ENCODE measurements at places on chromosomes 7 and 10.

- DNase-seq: no peak
Observed at GRCh38 chr7:155590215-155591018, 44.1 kb upstream of the CNPY1 start.

GRCh38 chr7:45193828-45194227 lies 36.2 kb downstream of the RAMP3 start:
- DNase-seq: no peak

GRCh38 chr10:110827410-110827809 lies 44.3 kb upstream of the PDCD4 start:
- DNase-seq: no peak

DNA sequence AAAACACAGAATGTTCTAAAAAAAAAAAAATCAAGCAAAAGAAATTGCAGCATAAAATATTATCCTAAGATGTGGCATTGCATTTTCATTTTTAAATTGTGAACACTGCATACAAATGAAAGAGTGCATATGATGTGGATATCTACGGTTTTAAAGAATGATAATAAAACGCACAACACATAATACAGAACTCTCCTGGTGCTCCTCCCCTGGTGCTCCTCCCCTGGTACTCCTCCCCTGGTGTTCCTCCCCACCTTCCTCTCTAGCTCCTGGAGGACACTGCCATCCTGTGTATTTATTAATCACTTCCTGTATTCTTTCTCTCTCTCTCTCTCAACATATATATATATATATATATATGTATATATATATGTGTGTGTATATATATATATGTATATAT lies 100.1 kb downstream of the SLC37A3 start:
- DNase-seq: no peak

DNA sequence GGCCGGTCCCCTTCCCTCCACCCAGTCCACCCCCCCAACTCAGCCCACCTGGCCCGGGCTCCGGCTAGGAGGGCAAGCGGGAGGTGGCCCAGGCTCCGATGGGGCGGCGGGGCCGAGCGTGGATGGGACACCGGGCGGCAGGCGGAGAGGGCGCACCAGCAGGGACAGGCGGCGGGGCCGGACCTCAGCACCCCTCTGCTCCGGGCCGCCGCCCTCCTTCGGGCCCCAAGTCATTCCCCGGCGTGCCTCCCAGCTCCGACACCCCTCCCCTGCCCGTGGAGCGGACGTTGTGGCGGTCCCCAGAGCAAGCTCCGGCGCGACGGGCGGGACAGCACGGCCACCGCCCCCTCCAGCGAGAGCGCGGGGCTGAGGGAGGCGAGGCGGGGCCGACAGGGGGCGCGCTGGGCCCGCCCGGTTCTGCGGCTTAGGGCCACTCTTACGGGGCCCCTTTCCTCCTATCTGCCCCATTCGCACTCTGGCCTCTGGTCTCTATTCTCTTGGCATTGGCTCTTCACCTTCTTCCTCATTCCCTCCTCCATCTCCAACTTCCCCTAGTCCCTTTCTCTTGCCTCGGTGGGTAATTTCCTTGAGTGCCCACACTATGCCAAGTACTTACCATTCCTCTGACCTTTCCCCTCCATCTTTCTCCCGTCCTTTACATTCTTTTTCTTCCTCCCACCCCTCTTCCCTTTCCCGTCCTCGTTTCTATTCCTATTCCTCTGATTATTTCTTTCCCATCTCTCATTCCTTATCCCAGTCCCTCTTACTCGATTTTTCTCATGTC lies 701 bp upstream of the GBX1 start:
- no peak for DNase-seq

DNA sequence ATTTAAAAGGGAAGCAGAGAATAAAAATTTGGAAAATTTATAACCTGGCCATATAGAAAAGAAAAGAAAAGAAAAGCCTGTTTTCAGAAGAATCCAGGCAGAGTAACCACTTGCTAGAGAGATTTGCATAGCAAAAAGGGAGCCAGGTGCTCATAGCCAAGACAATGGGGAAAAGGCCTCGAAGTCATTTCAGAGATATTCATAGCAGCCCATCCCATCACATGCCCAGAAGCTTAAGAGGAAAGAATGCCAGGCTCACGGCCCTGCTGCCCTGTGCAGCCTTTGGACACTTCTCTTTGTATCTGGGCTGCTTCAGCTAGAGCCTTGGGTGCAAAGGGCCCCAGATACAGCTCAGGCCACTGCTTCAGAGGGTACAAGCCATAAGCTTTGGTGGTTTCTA lies 159.8 kb downstream of the CCDC7 start:
- DNase-seq: no peak

- no peak for DNase-seq
Observed at GRCh38 chr7:155667241-155667829, 22.9 kb downstream of the RBM33 start.

GRCh38 chr7:155980841-155981240 lies 168.6 kb upstream of the SHH start:
- DNase-seq: no peak

DNA sequence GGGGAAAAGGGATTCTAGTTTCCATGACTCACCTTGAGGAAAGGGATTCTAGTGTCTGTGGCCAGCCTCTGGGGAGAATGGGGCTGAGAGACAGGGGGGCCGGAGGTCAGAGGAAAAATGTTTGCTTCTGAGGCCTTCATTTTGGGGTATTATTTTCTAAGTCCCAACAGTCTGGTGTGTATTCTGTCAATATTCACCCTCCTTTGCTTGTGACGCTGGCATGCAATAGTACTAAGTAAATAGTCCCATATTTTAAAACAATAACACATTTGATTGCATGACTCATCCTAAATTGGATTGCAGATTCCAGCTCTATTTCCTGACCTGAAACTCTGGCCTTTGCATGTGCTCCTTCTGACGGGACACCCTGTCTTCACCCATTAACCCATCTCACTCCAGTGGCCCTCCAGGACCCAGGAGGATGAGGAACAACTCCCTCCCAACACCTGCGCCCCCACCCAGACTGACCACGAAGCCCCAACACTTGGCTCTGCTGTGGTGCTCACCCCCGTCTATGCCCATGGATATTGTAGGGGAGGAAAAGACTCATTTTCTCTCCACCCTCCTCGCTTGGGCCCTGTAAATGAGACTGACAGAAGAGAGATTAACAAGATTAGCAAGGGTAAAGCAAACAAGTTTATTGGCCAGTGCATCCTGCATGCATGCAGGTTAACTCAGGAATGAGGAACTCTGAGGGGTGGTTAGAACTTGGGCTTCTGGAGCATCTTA lies 495.6 kb upstream of the KLF6 start:
- DNase-seq: no peak

- no peak for DNase-seq
Observed at GRCh38 chr7:143906151-143906550, 4.2 kb upstream of the TCAF1 start.

DNA sequence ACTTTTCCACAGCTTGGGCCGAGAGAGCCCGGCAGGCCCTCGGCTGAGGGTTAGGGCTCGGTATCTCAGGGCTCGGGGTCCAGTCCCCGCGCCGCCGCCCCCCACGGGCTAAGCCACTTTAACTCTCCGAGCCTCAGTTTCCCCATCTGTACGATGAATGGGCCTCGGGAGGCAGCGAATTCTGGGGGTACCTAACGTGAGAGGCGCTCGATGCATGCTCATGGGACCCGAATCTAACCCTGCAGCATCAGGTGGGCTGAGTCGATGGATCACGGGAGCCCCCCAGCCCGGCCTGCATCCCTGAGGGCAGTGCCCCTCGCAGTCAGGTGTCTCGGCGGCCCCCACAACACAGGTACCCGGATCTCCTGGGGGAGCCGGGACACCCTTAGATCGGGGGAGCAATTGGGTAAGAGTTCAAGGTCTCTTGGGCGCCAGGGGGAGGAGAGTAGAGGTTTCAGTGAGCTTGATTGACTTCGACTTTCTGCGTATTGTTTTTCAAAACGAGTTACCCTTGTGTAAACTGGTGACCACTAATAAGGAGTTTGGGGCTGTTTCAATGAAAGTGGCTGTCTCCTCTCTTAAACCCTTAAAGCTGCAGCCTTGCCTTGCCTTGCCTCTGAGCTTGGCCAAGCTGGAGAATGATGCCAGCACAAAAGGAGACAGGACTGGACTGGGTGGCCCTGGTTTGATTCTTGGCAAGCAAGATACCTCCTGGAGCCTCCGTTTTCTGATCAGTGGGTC lies 631 bp downstream of the POR start:
- DNase-seq: no peak

DNA sequence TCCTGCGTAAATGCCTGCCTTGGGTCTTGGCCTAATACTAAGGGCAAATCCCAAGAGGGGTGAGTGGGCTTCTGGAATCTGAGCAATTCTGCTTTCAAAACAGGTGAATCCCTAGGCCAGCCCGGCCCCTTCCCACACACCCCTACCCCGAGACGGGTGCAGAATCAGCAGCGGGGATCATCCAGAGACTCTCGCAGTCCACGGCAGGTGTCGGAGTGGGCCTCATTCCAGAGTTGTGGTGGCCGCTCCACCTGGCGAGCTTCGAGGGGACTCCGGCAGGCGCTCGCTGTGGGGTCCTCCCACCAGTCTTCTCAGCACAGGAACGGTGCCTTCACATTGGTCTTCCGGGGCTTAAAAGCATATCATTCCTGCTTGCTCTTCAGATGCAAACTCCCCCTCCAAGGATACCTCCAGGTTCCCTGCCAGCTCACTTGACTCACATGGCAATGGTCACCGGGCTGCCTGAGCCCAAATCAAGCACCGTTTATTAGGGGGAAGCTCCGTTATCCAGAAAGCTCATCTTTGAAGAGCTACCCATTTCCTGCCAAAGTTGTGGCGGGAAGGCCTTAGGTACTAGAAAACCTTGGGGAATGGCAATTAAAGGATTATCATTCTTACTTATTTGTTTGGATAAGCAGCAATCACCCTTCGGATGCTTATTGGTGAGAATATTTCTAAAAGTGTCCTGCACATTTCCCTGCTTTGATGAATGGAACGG lies 67.6 kb downstream of the PRKAG2 start:
- no peak for DNase-seq

GRCh38 chr7:135884495-135885232 lies 92.5 kb downstream of the MTPN start:
- DNase-seq: no peak

- no peak for DNase-seq
Observed at GRCh38 chr7:37322831-37323230, 125.8 kb downstream of the ELMO1 start.

DNA sequence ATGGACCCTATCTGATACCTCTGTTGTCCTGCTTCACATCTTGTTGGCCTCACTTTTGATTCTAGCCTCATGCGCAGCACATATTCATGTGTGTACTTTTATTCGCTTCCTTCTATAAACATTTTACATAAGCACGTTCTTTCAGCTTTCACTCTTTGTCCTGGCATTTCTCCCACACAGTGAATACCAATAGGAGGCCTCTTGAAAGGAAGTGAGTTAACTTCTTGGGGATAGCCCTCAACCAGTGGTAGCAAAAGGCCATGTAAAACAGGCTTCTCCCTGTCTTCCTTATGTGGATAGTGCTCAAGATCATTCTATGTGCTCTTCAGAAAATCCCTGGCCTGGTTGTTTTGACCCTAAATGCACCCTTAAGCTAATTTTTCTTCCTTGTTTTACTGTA lies 633.9 kb upstream of the MBL2 start:
- no peak for DNase-seq

DNA sequence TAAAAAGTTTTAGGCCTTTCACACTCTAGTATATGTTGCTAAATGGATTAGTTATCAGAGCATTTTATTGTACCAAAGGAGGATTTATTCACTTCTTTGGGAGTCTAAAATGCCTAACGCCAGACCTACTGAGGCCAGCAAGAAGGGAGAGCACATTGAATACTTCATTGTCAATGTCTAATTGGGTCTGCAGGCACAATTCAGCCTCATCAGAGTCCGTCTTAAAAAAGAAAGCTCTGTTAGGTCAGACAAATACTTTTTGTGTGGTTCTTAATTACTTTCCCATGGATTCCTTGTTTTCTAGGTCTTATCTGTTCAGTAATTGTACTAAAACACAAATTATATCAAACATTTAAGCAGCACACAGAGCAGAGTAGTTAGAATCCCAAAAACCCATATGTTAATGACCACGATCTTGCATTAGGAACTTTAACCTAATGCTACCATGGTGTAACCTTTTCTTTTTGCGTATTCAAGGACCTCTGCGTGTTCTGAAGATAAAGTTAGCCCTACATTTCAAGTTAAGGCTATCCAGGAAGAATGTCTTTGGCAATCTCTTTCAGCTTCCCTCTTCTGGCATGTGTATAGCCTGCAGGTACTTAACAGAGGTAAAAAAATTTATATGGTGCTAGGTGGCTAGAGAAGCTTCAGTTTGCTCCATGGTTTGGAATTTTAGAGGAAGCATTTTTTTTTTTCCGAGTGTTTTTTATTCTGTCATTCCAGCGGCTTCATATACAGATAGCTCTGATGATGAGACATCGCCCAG lies 45.7 kb upstream of the STRIP2 start:
- no peak for DNase-seq

DNA sequence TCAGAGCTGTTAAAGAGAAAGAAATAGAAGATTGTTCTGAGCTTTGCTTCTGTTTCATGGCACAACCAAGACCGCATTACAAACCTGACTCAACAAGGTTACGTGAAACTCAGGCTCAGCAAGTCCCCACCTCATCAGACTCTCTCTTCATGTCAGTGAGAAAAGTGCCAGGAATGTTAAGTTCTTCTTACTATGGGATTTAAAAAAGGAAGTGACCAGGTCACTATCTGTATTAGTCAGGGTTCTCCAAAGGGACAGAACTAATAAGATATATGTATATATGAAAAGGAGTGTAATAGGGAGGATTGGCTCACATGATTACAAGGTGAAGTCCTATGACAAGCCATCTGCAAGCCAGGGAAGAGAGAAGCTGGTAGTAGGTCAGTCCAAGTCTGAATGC lies 25.4 kb upstream of the PAPSS2 start:
- DNase-seq: no peak

DNA sequence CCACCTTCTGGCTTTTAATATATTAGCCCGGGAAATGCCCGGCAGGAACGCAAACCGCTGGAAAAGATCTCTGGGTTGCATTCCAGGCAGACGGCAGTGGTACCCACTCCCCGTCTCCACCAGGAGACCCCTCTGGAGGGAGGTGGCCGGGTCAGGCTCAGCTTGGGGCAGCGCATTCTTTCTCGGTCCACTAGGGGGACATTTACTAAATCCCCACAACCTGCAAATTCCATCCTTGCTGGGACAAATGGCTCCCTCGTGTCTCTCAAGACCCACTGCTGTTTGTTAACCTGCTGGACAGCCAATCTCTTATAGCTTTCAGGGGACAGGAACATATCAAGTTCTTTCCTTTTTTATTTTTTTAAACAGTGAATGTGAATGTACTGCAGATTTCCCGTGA lies 45.8 kb upstream of the CARD11 start:
- DNase-seq: no peak
